ENCODE measurements at places on chromosomes 1 and 21.

DNA sequence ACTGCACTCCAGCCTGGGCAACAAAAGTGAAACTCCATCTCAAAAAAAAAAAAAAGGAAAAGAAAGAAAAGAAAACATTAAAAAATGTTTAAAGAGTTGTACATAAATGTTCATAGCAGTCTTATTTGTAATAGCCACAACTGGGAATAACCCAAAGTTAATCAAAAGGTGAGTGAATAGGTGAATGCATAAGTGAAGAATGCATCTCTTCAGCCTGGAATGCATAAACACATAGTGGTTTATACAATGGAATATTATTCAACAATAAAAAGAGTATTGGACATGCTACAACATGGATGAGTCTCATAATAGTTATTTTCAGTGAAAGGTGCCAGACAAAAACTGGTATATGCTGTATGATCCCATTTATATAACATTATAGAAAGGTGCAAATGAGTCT is 18.1 kb downstream of the LDLRAD1 start:
- DNase-seq, result no peak

GRCh38 chr1:116270316-116271057 is 102.6 kb upstream of the ATP1A1 start:
- DNase-seq, result no peak

DNA sequence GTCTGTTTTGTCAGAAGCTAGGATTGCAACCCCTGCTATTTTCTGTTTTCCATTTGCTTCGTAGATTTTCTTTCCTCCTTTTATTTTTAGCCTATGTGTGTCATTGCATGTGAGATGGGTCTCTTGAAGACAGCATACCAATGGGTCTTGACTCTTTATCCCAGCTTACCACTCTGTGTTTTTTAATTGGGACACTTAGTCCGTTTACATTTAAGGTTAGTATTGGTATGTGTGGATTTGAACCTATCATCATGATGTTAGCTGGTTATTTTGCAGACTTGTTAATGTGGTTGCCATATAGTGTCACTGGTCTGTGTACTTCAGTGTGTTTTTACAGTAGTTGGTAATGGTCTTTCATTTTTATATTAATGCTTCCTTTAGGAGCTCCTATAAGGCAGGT is 141.5 kb downstream of the DNAH14 start:
- DNase-seq, result no peak

DNA sequence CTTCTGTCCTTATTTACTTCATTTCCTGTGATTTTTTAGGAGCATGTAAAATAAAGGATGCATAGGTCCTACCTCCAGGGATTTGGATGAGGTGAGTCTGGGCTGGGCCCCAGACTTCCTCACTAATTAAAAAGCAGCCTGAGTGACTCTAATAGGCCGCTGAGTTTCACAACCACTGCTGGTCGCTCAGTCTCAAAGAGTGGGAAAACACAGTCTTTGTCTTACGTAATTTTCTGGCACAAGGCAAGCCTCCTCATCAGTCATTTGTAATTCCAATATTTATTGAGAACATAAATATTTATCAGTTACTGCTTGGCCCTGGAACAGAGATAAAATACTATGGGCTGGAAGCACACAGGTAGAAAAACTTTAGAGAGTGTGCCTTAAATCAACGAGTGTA is 195.4 kb upstream of the RUNX1 start:
- no peak for DNase-seq

GRCh38 chr1:29860056-29860455 is 623.7 kb downstream of the PTPRU start:
- DNase-seq, result no peak

DNA sequence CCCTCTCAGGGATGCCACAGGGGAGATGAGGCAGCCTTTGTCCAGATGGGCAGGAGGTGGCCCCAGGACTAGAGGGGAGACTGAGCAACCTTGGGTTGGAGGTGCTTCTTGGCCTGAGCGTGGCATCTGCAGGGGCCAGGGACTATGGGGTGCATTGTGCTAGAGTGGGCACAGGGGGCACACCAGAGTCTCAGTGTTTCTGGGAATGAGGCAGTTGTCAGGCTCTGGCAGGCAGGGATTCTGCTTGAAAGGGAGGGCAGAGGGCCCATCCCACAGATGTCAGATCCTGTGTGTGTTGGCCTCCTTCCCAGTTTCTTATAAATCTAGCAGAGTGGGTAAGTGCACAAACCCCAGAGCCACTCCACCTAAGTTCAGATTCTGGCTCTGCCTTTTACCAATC is 13.7 kb downstream of the LGR6 start:
- DNase-seq, result no peak

DNA sequence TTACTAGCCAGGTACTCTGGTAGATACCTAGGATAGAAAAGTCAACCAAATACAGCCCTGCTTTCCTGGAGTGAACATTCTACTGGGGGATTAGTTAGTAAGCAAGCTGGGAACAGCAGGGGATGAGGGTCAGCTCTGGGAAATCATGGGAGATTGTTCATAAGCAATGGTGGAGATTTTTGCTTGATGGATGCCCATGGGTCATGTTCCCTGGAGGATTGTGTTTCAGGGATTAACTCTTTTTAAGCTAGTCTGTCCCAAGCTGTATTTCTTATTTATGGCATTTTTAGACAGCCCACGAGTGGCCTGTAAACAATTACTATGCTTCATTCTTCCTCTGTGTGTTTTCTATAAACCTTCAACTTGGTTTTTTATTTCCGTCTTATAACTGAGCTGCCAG is 18.9 kb downstream of the CACHD1 start:
- DNase-seq, result no peak

GRCh38 chr1:82225421-82226185 is 424.9 kb downstream of the ADGRL2 start:
- no peak for DNase-seq

Measured in stimulated activated CD8-positive, alpha-beta memory T cell treated with anti-CD3 and anti-CD28 coated beads, Interleukin-2, amount 100 ng/mL, for 1 hour (primary cell).